AG08395 (cell line): ENCODE measurements at places on chromosomes 12 and 14.

DNA sequence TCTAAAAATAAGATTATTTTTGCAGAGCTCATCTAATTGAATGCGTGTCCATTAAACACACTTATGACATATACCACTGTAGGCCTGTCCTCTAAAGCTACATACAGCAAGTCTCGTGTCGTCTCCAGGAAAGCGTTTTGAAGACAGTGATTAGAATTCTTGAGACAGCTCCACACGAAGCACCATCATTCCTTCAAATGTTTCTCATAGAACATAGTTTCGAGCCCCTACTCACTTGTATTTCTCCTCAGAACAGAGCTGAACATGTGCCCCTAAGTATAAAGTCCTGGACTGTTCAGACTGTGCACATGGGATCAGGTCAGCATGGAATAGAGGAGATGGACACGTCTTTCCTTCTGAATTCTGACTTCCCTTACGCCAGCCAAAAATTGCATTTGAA lies 64.5 kb upstream of the HMGA2 start:
- no peak for DNase-seq

DNA sequence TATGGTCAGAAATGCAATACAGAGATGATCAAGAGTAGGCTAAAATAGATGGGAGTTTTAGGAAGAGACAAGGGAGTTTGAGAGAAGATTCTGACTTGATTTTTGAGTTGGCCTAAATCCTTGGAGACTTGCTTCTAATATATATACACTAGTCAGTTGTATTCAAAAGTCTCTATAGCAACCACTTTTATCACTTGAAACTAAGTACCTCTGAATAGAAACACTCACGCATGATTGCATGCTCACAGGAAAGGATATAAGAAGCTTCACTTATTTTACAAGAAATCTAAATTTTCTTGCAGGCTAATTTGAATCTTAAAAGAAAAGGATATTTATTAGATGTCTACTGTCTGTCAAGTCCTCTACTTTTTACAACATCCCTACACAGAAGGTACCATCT lies 316.8 kb downstream of the SNAPC1 start:
- no peak for DNase-seq

GRCh38 chr12:79532907-79533288 lies 157.9 kb downstream of the PAWR start:
- no peak for DNase-seq

DNA sequence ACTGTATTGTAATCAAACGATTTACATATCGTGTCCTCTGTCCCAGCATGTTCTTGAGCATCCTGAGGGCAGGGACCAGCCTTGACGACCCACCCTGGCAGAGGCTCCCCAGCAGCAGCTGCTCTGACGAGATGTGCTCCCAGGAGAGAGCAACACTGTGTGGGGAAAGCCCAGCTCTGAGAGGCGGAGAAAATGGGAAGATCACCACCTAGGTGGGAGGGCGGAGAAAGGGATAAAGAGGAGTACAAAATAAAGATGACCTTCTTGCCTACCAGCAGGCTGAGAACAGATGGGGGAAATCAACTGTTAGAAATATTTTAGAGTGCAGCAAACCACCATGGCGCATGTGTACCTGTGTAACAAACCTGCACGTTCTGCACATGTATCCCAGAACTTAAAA lies 71.5 kb upstream of the CAPRIN2 start:
- no peak for DNase-seq

DNA sequence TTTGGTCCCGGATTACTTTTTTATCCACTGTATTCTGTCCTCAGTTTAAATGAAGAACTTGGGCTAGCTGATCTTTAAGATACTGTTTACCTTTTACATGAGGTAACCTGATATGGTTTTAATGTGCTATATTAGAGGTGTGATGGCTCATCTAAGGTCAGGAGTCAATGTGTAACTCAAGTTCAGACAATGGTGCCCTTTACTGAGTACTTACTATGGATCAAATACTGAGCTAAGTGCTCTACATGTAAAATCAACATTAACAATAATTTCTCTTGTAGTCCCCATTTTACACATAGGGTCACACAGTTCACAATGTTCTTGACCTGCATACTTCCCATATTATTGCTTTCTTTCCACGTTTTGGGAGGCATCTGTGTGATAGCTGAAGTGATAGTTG lies 79.2 kb downstream of the CEP83 start:
- no peak for DNase-seq

GRCh38 chr14:73833530-73834260 lies 17.9 kb upstream of the PTGR2 start:
- DNase-seq: peak; percentile 49

GRCh38 chr12:23060161-23060560 lies 435.2 kb downstream of the ETNK1 start:
- DNase-seq: no peak

GRCh38 chr14:77068517-77069200 lies 29.4 kb upstream of the CIPC start:
- DNase-seq: no peak
